Adrenal gland (tissue), 19 donors: ENCODE measurements at places on chromosomes 3 and 15.
A peak's percentile ranks its signal among the peaks of the same experiment; 100 is the strongest.

DNA sequence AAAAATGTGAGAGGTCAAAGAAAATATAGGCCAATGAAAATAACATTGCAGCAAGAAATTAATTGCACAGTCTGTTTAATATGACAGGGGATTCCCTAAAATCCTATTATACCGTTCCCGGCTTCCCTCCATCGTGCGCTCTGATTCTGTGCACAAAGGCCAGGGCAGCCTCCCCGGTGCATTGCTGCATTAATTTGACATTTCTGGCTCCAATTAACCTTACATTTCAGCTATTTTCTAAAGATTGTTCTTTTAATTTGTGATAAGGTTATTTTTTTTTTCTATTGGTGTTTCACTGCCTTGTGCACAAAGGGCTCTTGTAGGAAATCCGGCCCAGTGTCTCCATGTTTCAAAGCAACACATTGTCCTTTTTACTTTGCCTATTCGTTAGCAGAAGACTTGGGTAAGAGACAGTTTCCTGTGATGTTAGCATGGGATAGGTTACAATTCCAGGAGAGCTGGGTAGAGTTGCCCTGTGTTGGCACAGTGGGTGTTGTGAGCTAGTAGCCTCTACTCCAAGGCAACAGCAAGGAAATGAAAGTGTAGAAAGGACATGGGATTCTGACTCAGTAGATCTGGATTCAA lies 257.3 kb upstream of the IGF1R start:
- DNase-seq: no peak

- no peak for DNase-seq
Measured at GRCh38 chr3:196044513-196044912, 37.4 kb downstream of the TFRC start.

DNA sequence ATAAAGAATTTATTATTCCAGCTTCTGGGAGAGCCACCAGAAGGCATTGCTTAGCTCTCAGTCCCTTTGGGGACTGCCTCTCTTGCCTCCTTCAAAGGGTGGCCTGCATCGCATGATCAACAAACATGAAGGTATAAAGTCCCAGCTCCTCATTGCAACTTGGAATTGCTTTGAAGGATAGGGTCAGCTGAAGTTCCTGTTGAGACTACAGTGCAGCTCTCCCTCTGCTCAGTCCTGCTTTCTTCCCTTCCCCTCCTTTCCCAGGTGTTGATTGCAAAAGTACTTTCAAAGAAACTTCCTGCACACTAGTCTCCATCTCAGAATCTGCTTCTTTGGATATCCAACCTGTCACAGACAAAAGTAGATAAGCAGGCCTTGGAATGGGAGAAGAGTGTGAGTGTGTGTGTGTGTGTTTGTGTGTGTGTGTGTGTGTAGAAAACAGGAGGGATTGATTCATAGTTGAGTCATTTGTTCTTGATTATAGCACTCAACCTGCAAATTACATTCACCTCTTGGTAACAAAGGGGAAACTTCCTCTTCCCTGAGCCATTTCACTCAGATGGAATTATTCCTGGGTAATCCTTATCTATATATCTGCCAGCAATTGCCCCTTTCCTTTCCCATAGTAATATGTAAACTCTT lies 13.7 kb downstream of the CCR8 start:
- no peak for DNase-seq

GRCh38 chr15:67882487-67883233 lies 42.8 kb upstream of the RNU6-1 start:
- no peak for DNase-seq

DNA sequence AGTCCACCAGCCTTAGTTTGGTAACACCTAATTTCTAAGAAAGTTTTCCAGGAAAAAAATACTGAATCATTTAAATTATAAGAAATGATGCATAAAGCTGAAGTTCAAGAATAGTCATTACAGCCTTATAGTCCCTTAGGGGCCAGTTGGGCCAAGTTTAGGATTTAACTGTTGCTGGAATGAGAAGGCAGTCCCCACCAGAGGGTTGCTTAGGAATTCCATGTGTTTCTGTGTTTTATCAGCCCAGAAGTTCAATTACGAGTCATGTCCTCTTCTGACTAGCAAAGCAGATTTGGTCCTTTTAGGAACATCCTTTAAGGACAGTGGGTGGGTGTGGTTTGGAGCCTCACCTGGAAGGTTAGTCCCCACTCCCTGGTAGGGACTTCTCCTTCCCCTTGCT lies 57.0 kb upstream of the NR2E3 start:
- no peak for DNase-seq

DNA sequence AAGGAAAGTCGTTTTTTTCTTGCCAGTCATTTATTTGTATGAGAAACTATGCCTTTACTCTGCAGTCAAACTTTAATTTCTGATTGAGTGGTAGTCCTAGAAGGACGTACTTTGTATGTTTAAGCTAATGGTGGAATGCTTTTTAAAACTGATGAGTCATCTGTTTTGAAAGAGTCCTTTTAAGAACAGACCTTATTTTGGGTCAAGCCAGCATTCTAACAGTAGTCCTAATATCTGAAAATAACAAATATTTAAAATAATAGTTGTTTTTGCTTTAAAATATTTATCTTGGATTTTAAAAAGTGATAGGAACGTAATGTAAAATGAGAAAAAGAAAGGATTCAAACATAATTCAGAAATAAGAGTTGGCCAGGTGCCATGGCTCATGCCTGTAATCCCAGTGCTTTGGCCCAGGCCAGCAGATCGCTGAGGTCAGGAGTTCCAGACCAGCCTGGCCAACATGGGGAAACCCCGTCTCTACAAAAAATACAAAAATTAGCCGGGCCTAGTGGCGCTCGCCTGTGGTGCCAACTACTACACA lies 1.3 kb upstream of the LRRC58 start:
- DNase-seq: peak; percentile 53

GRCh38 chr3:144162042-144162441 lies 190.4 kb downstream of the DIPK2A start:
- DNase-seq: no peak

- no peak for DNase-seq
Measured at GRCh38 chr3:47579875-47580274, 1.2 kb upstream of the CSPG5 start.

GRCh38 chr15:82130248-82130647 lies 84.4 kb upstream of the MEX3B start:
- no peak for DNase-seq

- no peak for DNase-seq
Measured at GRCh38 chr3:4043867-4044575, 244.8 kb downstream of the LRRN1 start.

- DNase-seq: no peak
Measured at GRCh38 chr15:33086500-33087121, 107.9 kb downstream of the FMN1 start.

GRCh38 chr15:76337059-76337695 lies 604 bp downstream of the ISL2 start:
- DNase-seq: no peak

DNA sequence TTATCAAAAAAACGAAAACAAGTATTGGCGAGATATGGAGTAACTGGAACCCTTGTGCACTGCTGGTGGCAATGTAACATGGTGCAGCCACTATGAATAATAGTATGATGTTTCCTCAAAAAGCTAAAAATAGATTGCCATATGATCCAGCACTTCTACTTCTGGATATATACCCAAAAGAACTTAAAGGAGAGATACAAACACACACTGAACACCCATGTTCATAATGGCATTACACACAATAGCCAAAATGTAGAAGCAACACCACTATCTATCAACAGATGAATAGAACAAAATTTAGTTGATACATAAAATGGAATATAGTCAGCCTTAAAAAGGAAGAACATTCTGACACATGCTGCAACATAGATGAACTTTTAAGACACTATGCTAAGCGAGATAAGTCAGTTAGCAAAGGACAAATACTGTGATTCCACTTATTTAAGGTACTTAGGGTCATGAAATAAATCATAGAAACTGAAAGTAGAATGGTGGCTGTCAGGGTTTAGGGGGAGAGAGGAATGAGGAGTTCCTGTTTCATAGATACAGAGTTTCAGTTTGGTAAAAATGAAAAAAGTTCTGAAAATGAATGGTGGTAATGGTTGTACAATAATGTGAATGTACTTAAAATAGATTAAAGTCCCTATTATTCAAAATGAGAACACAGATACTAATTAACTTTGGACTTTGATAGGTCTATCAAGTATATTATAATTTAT lies 59.4 kb upstream of the IMPG2 start:
- no peak for DNase-seq

- no peak for DNase-seq
Measured at GRCh38 chr15:57671636-57672035, 34.9 kb upstream of the POLR2M start.

- no peak for DNase-seq
Measured at GRCh38 chr3:78497767-78498166, 1270.0 kb downstream of the ROBO1 start.

- no peak for DNase-seq
Measured at GRCh38 chr3:44899683-44900367, 25.4 kb downstream of the TGM4 start.

DNA sequence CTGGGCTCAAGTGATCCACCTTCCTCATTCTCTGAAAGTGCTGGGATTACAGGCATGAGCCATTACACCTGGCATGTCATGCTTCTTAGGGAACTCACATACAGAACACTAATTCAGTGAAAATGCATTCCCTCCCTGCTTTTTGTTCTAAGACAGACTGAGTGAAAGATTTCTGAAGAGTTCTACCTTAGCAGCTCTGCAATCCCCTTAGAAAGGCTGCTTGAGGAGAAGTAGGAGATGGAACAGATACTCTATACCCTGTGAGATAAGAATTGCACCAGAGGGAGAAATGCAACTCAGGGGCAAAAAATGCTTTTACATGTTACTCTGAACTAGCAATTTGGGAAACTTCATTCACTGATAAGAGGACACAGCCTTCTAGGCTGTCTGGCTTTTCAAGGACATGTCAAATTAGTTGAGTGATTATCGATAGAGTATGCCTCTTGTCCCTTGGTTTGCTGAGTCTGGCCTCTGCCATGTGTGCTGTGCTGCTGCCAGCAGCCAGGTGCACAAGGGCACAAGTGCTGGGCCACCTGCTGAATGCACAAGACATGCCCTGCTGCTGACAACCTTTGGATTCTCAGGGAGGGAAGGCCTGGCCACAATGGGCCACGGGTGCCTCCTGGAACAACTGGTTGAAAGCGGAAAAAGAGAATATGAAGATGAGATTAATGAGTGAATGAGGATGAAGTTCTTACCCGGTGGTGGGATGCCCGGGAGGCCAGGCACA lies 17.8 kb downstream of the UQCC5 start:
- DNase-seq: no peak

- DNase-seq: no peak
Measured at GRCh38 chr15:80010131-80010673, 39.2 kb upstream of the BCL2A1 start.

GRCh38 chr3:54873059-54874010 lies 54.5 kb downstream of the LRTM1 start:
- no peak for DNase-seq

DNA sequence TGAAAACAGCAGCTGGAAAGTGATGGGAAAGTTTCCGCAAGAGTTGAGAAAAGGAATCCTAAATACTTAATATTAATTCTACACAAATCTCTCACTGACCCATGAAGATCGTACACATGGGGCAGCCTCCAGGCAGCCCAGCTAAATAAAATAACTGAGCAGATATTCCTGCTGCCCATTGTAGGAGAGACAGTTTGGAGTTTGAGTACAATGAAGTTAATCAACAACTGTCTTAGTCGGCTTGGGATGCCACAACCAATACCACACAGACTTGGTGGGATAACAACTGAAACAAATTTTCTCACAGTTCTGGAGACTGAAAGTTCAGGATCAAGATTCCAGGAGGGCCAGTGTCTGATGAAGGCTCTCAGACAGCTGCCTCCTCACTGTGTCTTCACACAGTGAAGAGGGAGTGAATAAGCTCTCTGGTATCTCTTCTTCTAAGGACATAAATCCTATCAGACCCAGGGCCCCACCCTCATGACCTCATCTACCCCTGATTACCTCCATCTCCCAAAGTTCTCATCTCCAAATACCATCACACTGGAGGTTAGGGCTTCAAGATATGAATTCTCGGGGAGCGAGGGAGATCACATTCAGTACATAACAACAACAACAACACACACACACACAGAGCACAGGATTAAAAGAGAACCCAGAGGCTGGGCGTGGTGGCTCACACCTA lies 9.7 kb downstream of the TRPM7 start:
- no peak for DNase-seq

DNA sequence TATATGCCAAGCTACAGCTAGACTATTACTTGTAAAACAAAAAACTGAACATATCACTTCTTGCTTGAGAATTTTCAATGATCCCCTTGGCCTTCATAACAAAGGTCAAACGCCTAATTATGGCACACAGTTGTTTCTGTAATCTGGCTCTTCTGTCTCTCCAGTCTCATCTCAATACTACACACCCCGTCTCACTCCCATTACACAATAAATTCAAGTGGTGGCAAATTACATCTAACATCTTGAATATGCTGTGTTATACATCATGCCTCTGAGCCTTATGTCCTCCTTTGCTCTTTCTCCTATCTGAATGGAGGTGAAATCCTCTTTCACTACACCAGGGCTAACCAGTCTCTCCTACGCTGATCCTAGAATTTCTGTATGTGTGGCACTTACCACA lies 140.4 kb downstream of the TBL1XR1 start:
- no peak for DNase-seq

DNA sequence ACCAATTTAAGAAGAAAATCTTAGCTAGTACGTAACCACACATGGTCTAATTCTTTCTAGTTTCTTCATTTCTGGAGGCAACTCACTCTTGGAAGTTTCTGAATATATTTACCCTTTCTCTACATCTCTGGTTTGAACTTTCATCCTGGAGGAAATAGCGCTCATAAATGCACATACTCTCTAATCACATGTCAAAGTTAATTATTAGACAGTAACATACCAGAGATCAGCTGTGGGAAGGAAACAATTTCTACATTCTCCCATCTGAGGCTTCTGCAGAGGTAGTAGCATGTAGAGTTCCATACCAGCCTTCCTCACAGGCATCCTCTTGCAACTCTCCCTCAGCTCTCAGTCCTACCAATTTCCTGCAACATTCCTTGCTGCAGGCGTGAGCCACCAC lies 132.5 kb downstream of the RBPMS2 start:
- no peak for DNase-seq

- DNase-seq: no peak
Measured at GRCh38 chr15:70093070-70093469, 4.6 kb downstream of the TLE3 start.

- DNase-seq: no peak
Measured at GRCh38 chr3:183285318-183285717, 32.3 kb downstream of the B3GNT5 start.

- no peak for DNase-seq
Measured at GRCh38 chr15:38894243-38894948, 329.8 kb upstream of the RASGRP1 start.
